ENCODE measurements at places on chromosomes 16 and 17. TPM values are rescaled to one million over a fixed set of nuclear protein-coding genes. Genes with fewer than 3 reads are reported as not detected.

GRCh38 chr16:11435576-11435975 is 90.3 kb downstream of the RMI2 start:
- DNase-seq = peak; percentile 69
- no peaks in the 10 kb centered on the region for H3K4me1 ChIP-seq
- no peak overlapping the region for H3K4me3 ChIP-seq
- no peaks in the 10 kb centered on the region for H3K36me3 ChIP-seq

CES3 gene
- 0.34 TPM for total RNA-seq

- no peaks in the 10 kb centered on the region for H3K27me3 ChIP-seq
- no peaks in the 10 kb centered on the region for H3K36me3 ChIP-seq
- no peak overlapping the region for H3K4me3 ChIP-seq
- DNase-seq = peak; percentile 95
- H3K27ac ChIP-seq = no peak overlapping the region
These were observed 1.0 kb upstream of the ABCC12 start for GRCh38 chr16:48156790-48157209.

DNA sequence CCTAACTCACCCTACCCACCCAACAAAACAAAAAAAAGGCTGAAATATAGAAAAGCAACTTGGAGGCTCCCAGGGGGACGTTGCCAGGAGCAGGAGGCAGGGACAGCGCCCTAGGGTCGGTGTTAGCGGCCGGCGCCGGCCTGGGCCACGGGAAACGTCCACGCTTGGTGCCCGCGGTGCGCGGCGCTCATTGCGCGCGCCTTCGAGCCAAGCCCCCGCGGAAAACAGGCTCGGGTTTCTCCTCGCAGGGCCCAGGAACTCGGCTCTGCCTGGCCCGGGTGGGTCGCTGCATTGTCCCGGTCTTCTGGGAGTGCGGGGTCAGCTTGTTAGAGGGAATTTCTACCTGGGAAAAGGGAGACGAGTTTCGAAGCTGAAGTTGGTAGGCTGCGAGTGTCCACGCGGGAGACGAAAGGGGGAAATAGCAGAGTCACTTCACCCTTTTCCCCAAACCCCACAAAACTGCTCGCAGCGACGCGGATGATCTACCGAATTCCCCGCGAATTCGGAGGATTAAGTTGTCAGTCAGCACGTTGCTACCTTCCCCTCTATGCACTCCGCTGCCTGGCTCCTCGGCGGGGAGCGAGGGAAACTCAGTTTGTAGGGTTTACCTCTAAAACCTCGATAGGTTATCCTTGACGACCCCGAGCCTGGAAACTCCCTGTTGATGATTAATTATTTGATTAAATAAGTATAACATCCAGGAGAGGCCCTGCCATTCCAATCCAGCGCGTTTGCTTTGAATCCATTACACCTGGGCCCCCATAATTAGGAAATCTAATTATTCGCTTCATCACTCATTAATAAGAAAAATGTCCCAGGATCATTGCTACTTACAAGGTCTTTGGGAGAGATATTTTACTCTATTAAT is 751 bp upstream of the FOXC2 start:
- H3K36me3 ChIP-seq = no peaks in the 10 kb centered on the region
- peaks cover 71% of the 10 kb centered on the region for H3K27me3 ChIP-seq
- peak; percentile 68 for DNase-seq
- peaks cover 39% of the 10 kb centered on the region for H3K4me1 ChIP-seq
- no peak overlapping the region for H3K4me3 ChIP-seq

DLX4 gene
- 0.23 TPM for total RNA-seq

DNA sequence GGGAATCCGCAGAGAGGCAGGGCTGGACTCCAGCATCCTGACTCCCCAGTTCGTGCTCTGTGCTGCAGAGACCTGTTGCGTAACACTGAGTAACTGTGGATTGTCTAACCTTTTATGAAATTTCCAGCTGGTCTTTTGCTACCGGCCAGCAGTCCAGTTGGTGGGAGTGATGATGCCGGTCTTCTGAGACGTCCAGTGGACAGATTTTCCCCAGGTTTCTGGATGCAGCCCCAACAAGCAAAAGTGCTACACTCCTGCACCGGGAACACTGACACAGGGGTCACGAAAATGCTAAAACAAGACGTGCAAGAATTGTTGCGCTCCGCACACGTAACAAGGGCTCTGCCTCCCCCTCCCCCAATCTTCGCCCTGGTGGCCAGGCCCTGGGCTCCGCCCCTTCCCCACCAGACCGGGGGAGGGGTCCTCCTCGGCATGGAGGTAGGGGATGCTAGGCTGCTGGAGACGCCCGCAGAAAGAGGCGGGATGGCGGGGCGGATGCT is 701 bp upstream of the MRC2 start:
- H3K4me1 ChIP-seq = peaks cover 27% of the 10 kb centered on the region
- H3K4me3 ChIP-seq = peak overlapping the region; percentile 49

DNA sequence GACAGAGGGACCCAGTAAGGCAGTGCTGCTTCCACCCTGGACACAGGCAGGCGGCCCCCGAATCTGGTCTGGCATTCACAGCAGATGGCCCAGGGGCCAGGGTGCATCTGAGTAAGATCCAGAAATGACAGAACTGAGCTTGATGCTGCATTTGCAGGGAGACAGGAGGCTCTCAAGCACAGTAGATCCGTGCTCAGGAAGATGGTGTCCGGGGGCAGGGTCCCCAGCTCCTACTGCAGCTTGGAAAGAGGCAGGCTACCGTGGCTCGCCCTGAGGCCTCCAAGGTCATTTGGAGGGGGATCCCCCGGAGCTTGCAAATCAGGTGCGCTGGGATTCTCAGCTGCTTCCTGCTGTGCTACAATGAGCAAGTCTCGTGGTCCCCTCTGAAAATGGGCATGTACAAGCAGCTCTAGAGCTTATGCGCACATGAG is 2.2 kb downstream of the C16orf95 start:
- no peak overlapping the region for H3K4me3 ChIP-seq
- no peaks in the 10 kb centered on the region for H3K27me3 ChIP-seq
- H3K27ac ChIP-seq = no peak overlapping the region
- peaks cover 14% of the 10 kb centered on the region for H3K4me1 ChIP-seq

- H3K27me3 ChIP-seq = no peaks in the 10 kb centered on the region
- no peak for DNase-seq
- H3K27ac ChIP-seq = no peak overlapping the region
- no peak overlapping the region for H3K4me3 ChIP-seq
- H3K36me3 ChIP-seq = peaks cover 12% of the 10 kb centered on the region
These were observed 47.0 kb downstream of the TMC6 start for GRCh38 chr17:78081551-78081950.

GRCh38 chr17:7355053-7355452 is at the start of gene TMEM95:
TSS of gene TMEM95 (plus strand) at chr17:7355156. CDS start at chr17:7355205, 49 bp downstream.
- no peaks in the 10 kb centered on the region for H3K36me3 ChIP-seq
- DNase-seq = no peak
- peaks cover 31% of the 10 kb centered on the region for H3K4me1 ChIP-seq
- H3K4me3 ChIP-seq = no peak within 1 kb of the TSS
- no peaks in the 10 kb centered on the region for H3K27me3 ChIP-seq

DNA sequence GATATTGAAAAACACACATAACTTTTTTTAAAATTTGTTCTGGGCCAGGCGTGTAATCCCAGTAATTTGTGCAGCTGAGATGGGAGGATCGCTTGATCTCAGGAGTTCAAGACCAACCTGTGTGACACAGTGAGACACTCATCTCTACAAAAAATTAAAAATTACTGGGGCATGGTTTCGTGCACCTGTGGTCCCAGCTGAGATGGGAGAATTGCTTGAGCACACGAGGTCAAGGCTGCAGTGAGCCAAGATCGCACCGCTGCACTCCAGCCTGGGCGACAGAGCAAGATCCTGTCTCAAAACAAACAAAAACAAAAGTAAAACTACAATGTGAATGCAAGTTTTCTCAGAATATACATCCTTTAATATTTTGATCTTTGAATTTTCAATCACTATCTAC is 15.1 kb downstream of the C16orf54 start:
- no peaks in the 10 kb centered on the region for H3K36me3 ChIP-seq
- DNase-seq = no peak
- no peak overlapping the region for H3K27ac ChIP-seq
- peaks cover 6% of the 10 kb centered on the region for H3K4me1 ChIP-seq
- H3K4me3 ChIP-seq = no peak overlapping the region

- no peaks in the 10 kb centered on the region for H3K36me3 ChIP-seq
- H3K4me1 ChIP-seq = no peaks in the 10 kb centered on the region
- DNase-seq = no peak
- no peaks in the 10 kb centered on the region for H3K27me3 ChIP-seq
- H3K27ac ChIP-seq = no peak overlapping the region
These were observed 21.5 kb downstream of the KCNG4 start for GRCh38 chr16:84218176-84218823.

- H3K27me3 ChIP-seq = no peaks in the 10 kb centered on the region
- H3K36me3 ChIP-seq = no peaks in the 10 kb centered on the region
- H3K27ac ChIP-seq = no peak overlapping the region
- H3K4me3 ChIP-seq = no peak overlapping the region
These were observed 377.1 kb downstream of the CNTNAP4 start for GRCh38 chr16:76654088-76654820.

CTF1 gene
- total RNA-seq = 2.0 TPM

GRCh38 chr16:64242492-64242891 is 879.4 kb downstream of the CDH11 start:
- DNase-seq = no peak
- H3K36me3 ChIP-seq = no peaks in the 10 kb centered on the region
- H3K4me3 ChIP-seq = no peak overlapping the region
- no peaks in the 10 kb centered on the region for H3K27me3 ChIP-seq
- H3K27ac ChIP-seq = no peak overlapping the region

DNA sequence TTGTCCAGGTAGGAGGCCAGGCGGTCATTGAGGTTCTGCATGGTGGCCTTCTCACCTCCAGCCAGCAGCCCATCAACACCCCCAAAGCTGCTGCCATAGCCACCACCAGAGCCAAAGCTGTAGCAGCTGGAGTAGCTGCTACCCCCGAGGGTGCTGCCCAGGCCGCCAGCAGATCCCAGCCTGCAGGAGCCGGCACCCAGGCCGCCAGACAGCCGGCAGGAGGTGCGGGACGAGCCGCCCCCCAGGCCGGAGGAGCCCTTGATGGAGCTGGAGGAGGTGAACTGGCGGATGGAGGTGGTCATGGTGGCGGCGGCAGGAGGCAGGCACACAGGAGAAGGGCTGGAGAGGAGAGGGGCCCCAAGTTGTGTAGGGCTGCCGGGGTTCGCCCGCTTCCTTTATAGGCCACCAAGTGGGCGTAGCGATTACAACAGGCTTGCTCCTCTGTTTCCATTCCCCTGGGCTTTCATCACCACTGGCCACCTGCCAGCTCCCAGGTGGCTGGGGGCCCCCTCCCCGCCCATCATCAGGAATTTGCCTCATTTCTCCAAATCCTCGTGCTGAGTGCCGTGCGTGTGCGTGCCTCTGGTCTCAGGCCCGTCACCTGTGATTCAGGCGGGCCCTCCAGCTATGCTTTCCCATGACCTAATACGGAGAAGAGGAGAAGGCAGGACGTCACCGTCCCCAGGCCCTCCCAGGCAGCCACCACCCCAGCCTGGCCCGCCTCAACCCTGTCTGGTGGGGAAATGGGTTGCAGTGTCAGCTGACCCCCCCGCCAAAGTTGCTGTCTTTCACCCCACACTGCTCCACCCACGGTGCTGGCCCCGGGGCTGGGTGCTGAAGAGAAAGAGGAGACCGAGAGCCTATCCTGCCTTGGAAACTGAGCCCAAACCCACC is at the start of gene KRT17:
KRT17 (minus strand) TSS at position 368 of the 894 bp plus-strand sequence; CDS start at position 302, 66 bp downstream.
- DNase-seq = peak; percentile 59
- no peaks in the 10 kb centered on the region for H3K4me1 ChIP-seq
- H3K36me3 ChIP-seq = no peaks in the 10 kb centered on the region
- no peak within 1 kb of the TSS for H3K27ac ChIP-seq
- no peak within 1 kb of the TSS for H3K4me3 ChIP-seq

GRCh38 chr17:39627712-39628516 is 1.2 kb downstream of the PPP1R1B start:
- no peak overlapping the region for H3K27ac ChIP-seq
- no peaks in the 10 kb centered on the region for H3K36me3 ChIP-seq
- DNase-seq = no peak
- no peaks in the 10 kb centered on the region for H3K27me3 ChIP-seq

DNA sequence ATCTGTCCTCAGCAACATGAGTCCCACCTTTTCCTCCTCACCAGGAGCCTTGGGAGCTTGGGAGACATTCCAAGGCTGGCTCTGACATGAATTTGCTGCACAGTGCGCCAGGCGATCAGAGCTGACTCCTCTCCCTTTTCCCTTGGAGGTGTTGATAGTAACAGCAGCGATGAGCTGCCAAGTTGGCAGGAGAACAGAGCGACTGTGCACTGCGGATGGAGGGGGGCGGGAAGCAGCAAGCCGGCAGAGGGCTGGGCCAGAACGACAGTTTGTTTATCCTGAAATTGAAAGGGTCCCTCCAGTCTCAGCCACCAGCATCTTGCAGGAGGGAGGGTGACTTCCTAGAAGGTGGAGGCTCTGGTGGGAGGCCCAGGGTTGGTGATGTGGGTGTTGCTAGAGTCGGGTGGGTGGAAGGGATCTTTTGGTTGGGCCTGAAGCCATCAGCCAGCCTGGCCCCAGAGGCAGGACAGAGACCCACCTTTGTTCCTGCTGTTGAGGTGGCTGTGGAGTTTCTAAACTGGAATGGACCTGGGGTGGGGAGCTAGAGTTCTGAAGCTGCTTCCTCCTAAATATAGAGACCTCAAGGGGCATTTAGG is 22.5 kb upstream of the DYNLL2 start:
- H3K4me3 ChIP-seq = no peak overlapping the region
- H3K36me3 ChIP-seq = no peaks in the 10 kb centered on the region
- DNase-seq = peak; percentile 61
- no peaks in the 10 kb centered on the region for H3K27me3 ChIP-seq
- no peak overlapping the region for H3K27ac ChIP-seq
- peaks cover 4% of the 10 kb centered on the region for H3K4me1 ChIP-seq

- no peaks in the 10 kb centered on the region for H3K36me3 ChIP-seq
- peak; percentile 11 for DNase-seq
- H3K27ac ChIP-seq = no peak overlapping the region
- no peaks in the 10 kb centered on the region for H3K27me3 ChIP-seq
- H3K4me1 ChIP-seq = peaks cover 7% of the 10 kb centered on the region
These were observed 22.0 kb downstream of the ADCY9 start for GRCh38 chr16:4094127-4094773.

CACNG3 gene
- total RNA-seq = not detected

GRCh38 chr17:77602062-77602746 is 356.3 kb upstream of the TNRC6C start:
- H3K27ac ChIP-seq = no peak overlapping the region
- H3K27me3 ChIP-seq = no peaks in the 10 kb centered on the region
- H3K4me3 ChIP-seq = no peak overlapping the region
- peak; percentile 40 for DNase-seq

GRCh38 chr16:5459863-5460262 is 362.3 kb upstream of the EEF2KMT start:
- no peak for DNase-seq
- H3K4me1 ChIP-seq = no peaks in the 10 kb centered on the region
- no peaks in the 10 kb centered on the region for H3K36me3 ChIP-seq
- no peak overlapping the region for H3K4me3 ChIP-seq
- H3K27ac ChIP-seq = no peak overlapping the region
- no peaks in the 10 kb centered on the region for H3K27me3 ChIP-seq

DNA sequence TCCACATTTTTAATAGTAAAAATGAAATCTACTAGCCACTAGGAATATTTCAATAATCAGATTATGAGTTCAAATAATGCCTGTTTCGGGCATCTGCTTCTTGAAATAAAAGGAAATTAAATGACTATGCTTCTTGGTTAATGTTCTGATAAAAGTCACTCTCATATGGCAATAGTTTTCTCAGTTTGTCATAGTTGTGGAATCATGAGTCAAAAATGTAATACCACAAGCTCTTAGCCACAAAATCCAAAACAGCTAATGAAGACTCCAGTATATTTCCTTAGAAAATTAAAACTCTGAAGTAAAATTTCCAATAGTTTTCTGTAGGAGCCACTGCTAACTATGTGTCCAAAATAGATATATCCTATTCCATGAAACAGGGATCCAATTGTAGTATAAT is 676.3 kb upstream of the CDH8 start:
- H3K27me3 ChIP-seq = no peaks in the 10 kb centered on the region
- DNase-seq = no peak
- no peaks in the 10 kb centered on the region for H3K36me3 ChIP-seq

PTX4 gene
- total RNA-seq = 0.79 TPM
